ENCODE measurements at places on chromosomes 2 and 18.

DNA sequence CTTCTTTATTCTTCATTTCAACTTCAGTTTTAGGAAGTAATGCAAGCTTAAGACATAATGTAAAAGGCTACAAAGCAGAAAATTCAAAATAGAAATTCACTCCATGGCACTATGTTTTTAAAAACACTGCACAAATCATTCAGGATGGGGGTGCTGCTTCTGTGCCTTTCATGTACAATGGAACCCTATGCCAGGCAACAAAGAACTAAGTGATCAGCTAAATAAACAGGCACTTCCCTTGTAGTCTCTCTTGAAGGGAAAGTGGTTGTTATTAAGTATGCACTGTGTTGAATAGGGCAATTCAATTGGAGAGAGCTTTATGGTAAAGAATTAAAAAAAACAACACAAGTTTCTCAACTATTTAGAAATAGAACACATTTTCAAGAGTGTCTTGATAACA lies 10.9 kb upstream of the ERBB4 start:
- DNase-seq: no peak

- DNase-seq: no peak
Measured at GRCh38 chr2:172109988-172110811, 7.5 kb upstream of the DLX2 start.

DNA sequence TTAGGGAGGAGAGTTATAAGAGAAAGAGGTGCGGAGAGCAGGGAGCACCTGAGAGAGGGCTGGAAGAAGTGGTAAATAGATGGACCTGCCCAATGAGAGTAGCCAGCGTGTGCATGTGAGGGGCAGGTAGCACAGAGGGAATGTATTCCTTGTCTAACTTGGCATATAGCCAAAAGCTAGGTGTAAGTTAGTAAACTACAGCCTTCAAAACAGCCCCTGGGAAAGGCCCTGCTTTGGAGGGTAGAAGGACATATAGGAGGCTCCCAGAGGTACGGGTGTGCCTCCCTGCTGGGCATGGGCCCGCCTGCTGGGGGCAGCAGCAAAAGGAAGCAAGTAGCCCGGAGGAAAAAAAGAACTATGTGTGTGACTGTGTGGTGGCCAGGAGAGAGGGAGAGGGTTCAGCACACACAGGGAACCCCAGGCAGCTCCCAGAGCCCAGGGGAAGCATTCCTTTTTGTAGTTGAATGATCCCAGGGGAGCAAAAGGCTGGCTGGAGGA lies 48.0 kb downstream of the TCF7L1 start:
- DNase-seq: no peak

DNA sequence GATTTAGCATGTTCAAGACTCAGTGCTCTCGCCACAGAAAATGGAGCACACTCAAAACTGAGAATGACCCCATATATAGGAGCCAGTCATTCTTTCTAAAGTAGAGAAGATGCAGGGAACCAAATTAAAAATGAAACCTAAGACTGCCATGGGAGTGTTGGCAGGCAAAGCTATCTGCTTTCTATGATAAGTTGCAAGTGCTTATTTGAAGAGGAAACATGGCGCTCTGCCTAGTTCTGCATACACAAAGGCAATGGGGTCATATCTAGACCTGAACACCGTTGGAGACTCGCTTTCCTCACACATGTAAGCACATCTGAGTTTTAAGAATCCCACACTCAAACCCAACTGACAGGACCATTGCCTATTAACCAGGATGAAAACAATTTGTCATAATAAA lies 292.5 kb downstream of the ALK start:
- no peak for DNase-seq

GRCh38 chr2:102063487-102063911 lies 71.7 kb downstream of the IL1R2 start:
- peak; percentile 77 for DNase-seq

DNA sequence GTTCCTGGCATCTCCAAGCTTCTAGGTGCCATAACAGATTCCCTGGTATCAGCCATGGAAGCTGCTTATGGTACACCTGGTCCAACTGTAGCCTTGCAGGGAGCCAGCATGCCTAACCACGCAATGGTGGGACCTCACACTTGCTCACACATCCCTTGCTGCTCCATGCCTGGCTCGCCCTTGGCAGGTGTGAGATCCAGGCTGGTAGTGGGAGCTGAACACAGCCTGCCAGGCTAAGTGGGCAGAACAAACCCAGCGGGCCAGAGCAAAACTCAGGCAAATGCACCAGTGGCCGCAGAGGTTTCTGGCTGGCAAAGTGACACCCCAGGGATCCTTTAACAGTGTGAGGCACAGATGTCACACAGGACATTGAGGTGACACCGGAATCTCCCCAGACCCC lies 185.8 kb downstream of the NDUFA10 start:
- no peak for DNase-seq

- no peak for DNase-seq
Measured at GRCh38 chr2:11559066-11559785, 25.4 kb downstream of the GREB1 start.

DNA sequence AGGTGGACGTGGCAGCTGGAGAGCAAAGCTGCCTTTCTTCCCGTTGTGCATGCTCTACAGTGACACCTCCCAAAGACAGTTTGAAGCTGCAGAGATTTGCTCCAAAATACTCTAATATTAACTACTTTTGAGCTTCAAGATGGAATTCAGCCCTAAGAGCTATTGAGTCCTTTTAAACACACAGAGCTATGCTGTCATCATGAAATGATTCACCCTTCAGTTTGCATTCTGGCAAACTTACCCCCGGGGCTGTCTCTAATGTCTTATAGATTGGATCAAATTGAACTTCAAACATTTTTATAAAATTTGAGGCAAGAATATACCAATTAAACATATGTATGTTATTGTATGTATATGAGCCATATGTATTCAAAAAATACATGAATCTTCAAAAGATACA lies 110.7 kb upstream of the EFEMP1 start:
- no peak for DNase-seq

DNA sequence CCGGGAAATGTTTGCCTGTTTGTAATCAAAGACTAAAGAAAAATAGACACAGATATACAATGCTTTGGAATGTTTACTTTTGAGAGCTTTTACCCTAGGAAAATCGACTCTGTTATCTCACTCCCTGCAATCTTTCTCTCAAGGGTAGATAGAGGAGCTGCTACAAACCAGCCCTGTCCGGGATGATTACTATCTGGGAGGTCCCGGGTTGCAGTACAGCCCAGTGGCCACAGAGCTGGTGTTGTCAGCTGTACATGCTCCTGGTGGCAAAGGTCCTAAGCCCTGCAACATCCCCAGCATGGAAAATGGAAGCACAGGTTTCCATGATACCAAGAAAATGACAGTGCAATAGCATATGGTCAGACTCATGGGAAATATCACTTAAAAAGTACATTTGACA lies 570.5 kb upstream of the SOX11 start:
- DNase-seq: no peak

GRCh38 chr2:24490690-24491541 lies at the start of gene NCOA1:
Gene NCOA1, plus strand, starts transcription at chr2:24491254. Its CDS starts 167,424 bp downstream, at chr2:24658678.
- peak; percentile 84 for DNase-seq

- no peak for DNase-seq
Measured at GRCh38 chr18:40555914-40556313, 1399.1 kb upstream of the PIK3C3 start.

DNA sequence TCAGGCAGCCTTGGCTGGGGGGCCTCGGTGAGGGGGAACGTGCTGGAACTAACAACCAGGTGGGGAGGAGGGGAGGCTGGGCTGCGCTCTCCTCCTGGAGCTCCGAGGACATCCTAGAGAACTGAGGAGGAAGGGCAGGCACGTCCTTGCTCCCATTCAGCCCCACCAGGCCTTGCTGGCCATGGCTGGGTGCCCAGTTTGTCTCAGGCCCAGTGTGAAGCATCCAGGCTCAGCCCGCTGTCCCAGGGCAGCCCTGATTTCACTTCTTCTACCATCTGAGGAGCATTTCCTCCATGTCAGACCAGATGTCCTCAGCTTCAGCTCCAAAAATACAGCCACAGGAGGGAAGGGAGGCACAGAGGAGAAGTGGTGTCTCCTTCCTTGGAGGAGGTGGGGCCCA lies 125.4 kb downstream of the CELF4 start:
- DNase-seq: no peak

DNA sequence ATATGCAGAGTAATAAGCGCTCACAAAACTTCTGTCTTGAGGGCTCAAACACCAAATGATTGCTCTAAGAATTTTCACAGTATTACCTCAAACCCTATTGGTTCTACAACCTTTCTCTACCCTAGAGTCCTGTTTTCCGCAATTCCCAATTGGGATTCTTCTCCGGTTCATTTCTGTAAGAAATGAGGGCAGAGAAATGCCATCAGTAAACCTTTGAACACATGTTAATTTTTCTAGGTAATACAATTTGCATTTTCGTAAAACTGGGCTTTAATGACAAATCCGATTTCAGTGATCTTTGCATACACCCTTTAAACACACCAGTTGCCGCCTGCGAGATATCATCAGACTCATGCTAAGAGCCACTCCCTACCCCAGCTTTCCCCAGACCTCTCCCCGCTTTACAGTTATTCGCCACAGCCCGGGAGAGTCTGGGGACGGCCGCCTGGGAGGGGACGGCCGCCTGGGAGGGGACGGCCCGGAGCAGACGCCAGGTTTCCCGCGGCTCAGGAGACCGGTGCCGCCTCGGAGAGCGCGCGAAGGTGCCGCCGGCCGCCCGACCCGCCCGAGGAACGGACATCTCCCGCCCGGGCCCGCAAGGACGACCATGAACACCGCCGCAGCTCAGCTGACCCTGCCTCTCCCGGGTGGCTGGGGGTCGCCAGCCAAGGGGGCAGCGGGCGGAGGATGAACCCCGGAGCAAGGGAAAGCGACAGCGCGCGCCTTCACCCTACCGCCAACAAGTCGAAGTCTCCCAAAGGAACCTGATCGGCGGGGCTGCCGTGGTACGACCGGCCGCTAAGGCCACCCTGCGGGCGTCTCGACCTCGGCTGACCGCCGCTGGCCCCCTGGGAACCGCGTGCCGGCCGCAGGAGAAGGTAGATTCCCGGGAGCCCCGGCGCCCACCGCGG lies 463 bp downstream of the SMC6 start:
- DNase-seq: peak; percentile 47

- peak; percentile 93 for DNase-seq
Measured at GRCh38 chr18:76573325-76574025, 78.4 kb upstream of the ZNF516 start.

- DNase-seq: no peak
Measured at GRCh38 chr2:42928161-42928691, 135.8 kb upstream of the HAAO start.

- peak; percentile 30 for DNase-seq
Measured at GRCh38 chr2:73503992-73504570, 118.4 kb downstream of the ALMS1 start.

- DNase-seq: peak; percentile 33
Measured at GRCh38 chr2:30706534-30707303, 100.5 kb downstream of the CAPN13 start.

GRCh38 chr2:68385220-68385906 lies 20.3 kb downstream of the PLEK start:
- DNase-seq: peak; percentile 83

DNA sequence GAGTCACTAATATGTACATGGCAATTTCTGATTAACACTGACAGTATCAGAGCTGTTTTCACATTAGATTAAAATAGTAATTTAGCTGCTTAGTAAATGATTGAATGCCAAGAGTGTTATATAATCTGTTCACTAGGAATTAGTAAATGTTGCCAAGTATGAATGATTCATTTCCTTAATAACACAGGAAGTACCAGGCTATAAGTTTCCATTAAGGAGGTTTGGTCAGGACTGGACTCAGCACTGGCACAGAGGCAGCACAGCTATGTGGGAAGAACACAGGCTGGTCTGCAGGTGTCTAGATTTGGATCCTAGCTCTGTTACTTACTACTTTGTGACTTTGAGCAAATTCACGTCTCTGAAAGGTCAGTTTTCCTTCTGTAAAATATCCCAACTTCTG lies 97.2 kb downstream of the TDRD15 start:
- DNase-seq: no peak

DNA sequence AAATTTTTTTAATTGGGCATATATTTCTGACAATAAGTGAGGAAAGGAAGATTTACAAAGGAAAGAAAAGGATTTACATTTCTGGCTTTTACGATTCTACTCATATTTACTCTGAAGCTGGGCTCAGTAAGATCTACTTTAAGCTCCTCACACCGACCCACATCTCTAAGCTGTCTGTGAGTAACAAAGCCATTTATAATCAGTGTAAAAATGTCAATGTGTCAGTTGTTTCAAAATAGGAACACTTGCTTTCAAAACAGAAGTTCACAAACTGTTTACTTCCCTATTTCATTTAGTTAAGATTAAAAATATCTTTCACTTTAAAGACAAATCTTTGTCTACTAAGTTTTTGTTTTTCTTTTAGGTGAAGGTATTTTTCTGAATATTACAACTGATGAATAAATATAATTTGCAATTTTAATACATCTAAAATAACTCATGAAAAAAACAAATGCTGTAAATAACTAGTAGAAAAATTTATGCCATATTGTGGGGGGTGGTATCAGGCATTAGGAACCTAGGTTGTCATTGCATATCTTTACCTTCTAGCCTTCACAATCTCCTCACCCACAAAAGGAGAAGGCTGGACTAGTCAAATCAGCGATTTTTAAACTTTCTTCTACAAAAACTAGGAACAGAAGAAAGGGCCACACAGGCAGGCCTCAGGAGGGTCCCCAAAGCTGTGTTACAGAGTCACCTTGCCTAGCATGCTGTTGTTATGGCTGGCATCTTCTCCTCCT lies 64.5 kb downstream of the TMEM131 start:
- DNase-seq: peak; percentile 77

- DNase-seq: no peak
Measured at GRCh38 chr2:70941186-70941585, 5.5 kb downstream of the ATP6V1B1 start.

DNA sequence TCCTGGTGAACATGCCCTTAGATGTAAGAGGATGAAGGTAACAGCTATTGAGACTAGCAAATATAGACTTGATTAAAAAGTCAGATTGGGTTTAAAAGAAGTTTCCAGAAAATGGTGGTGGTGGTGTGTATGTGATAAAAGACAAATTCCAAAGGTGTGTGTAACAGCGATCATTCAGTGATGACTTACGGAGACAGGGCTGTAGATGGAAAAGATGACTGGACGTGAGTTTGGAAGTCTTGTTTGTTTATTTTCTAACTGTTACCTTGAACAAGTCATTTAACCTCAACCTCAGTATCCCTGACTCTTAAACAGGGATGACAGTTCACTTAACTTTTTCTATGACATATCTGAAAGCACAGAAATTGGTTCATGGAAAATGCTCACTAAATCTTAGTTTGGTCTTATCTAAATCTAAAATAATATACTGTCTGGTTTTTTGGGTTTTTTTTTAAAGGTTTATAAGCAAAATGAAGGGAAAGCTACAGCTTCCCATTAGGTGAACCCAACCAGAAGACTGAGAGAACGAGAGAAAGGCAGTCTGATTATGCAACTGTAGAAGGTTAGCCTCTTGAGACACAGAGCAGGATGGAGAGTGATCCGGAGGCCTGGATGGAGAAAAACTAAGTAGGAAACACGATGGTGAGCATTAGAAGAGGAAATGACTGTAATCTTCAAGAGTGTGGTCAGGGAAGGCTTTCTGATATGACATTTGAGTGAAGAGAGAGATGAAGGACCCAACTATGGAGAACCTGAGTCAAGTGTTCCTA lies 71.9 kb downstream of the TCF4 start:
- DNase-seq: no peak

DNA sequence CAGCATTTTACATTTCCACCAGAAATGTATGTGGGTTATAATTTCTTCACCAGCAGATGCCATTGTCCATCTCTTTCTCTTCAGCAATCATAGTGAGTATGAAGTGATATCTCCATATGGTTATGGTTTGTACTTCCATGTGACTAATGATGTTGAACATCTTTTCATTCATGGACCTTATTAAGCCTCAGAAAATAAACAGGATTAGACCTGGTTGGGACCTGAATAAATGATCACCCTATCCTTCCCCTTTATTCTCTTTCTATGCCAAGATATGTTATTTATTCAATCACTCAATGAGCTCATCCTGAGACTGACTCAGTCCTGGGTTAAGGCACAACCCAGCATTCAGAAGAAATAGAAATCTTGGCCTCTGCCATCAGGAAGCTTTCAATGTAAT lies 86.6 kb downstream of the ANTXR1 start:
- no peak for DNase-seq

Measured in inflammatory macrophage treated with lipopolysaccharide for 1 hour (primary cell).